ENCODE measurements at places on chromosomes 12 and 14. TPM values are rescaled to one million over a fixed set of nuclear protein-coding genes. Genes with fewer than 3 reads are reported as not detected.

Gene POTEG
- not detected for polyA plus RNA-seq

Gene GYS2
- polyA plus RNA-seq: 0.17 TPM

Gene EPYC
- polyA plus RNA-seq: not detected

Gene ZNF839
- 21.3 TPM for polyA plus RNA-seq

Gene ETFBKMT
- polyA plus RNA-seq: 5.4 TPM

Gene CTSG
- 0.27 TPM for polyA plus RNA-seq

Gene SCNN1A
- 80.1 TPM for polyA plus RNA-seq

Gene NPFF
- polyA plus RNA-seq: 2.1 TPM

Gene AQP6
- 21.1 TPM for polyA plus RNA-seq

Gene LRP1
- 64.5 TPM for polyA plus RNA-seq

Gene OR10G2
- polyA plus RNA-seq: not detected

Gene PIP4K2C
- 43.4 TPM for polyA plus RNA-seq

Gene CISTR
- not detected for polyA plus RNA-seq

GRCh38 chr12:120775862-120776552, 50.4 kb downstream of the ACADS start:
- DNase-seq: no peak

- no peak for DNase-seq
These were observed 64.7 kb downstream of the TMCC3 start for GRCh38 chr12:94585626-94586025.

DNA sequence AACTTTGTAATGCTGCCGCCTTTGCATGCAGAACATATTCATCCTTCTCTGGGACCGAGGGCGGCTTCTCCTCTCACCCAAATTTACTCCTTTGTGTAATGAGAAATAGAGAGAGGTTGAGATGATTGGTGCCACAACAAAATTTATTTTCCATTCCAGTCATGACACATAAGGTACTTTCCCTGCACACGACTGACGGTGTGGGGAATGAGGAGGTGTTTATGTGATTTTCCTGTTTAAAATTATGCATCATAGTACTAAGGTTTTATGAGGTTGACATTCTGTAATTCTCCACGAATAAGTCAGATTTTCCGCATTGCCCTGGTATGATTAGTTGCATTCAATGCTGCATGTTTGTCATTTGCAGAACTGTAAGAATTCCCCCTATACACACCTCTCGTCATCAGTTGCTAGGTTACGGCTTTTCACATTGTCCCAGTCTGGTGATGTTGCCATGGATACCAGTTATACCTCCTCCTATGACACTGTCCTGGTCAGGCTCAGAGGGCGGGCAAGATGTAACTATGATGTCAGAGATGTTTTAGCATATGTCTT, 23.1 kb downstream of the BICDL1 start:
- DNase-seq: no peak

DNA sequence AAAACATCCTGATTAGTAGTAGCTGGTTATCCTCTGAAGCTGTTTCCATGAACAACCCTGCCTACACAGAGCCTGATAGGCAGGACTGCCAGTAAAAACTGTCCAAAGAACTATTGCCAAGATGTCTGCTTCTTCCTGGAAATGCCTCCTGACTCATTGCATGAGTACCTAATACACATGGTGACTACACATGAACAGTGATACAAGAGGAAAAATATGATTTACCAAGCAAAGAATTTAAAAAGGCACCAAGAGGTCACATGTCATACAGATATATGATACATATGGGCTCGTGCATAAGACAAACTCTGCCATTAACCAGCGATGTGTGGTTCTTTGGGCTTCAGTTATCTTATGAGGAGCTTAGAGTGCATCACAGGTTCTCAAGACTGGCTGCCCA, 552.3 kb downstream of the SLC16A7 start:
- no peak for DNase-seq

- DNase-seq: no peak
These were observed 7.8 kb downstream of the CKB start for GRCh38 chr14:103514596-103515421.

DNA sequence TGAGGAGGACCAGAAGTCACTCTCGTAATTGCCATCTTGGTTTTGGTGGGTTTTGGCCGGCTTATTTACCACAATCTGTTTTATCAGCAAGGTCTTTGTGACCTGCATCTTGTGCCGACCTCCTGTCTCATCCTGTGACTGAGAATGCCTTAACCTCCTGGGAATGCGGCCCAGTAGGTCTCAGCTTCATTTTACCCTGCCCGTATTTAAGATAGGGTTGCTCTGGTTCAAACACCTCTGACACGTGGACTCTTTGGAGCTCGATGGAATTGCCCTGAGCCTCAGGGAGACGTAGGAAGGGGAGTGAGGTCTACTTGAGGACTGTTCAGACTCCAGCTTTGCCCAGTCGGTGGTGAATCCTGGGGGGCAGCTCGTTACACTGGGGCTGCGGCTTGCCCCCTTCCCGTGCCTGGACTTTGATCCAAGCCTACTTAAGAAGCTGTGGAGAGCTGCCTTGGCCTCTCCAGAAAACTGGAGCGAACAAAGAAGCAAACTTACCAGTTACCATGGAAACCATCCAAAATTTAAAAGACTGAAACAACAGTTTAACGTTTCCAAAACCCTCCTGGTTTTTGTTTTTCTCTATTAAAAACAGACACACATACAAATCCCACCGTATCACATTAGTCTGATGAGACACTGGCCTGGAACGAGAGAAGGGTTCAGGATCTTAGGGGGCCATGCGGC, 28.0 kb downstream of the CALM1 start:
- DNase-seq: no peak

GRCh38 chr14:75773046-75773445, 112.0 kb downstream of the TTLL5 start:
- DNase-seq: no peak

- DNase-seq: no peak
These were observed 154.0 kb downstream of the DAD1 start for GRCh38 chr14:22434901-22435550.

- no peak for DNase-seq
These were observed 983 bp upstream of the COPS7A start for GRCh38 chr12:6722863-6723262.

DNA sequence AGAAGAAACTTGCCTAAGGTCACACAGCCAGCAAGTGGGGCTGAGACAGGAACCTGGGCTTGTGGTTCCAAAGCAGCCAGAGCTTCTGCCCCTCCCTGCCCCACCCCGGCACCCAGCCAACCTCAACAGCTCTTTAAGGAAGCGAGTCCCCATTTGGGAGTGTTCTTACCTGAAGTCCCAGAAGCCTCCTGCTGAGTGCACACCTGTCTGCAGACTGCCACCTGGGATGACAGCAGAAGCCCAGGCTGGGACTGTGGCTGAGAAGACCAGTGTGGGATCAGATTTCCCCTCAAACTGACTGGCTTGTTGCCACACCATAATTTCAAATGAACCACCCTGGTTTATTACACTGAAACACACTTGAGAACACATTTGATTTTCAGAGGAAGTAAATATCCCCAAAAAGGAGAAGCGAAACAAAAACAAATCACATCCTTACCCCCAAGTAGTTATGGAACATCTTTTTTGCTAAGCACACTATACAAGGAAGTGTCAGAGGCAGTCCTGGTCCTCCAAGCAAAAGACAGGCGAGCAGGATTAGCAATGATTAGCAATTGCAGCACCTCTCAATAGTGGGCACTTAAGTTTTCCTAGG, 6.3 kb upstream of the RIN3 start:
- DNase-seq: no peak

DNA sequence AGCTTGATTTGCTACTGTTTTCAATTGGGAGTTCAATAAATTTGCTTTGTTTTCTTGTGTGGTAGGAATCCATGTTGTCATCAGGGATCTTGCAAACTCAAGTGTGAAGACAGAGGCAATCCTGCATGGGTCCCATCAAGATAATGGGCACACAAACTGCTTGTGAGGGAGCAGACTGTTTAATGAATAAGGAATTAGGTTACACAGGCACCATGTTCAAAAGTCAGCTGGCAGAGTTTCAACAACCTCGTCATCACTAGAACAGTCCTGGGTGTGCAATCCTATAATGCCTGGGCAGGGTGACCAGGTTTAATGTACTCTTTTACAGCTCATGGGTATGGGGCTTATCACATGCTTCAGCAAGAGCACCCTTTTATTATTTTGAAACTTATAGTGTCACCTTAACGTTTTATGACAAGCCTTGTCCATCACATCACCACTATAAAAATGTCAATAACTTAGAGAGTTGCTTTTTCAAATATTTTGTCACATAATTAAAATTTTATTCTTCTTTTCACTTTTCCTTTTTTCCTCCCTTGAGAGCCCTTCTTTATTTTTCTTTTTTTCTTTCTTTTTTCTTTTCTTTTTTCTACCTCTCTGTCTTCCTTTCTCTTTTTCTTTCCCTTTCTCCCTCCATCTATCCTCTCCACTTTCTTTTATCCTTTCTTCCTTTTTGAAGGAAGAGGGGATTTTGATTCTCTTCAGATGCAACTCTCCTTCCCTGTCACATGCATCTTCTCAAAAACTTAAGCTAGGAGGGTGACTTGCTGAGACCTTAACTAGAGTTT, 252.2 kb upstream of the ATP2B1 start:
- DNase-seq: no peak

GRCh38 chr12:40204337-40204736, 20.5 kb upstream of the LRRK2 start:
- no peak for DNase-seq

GRCh38 chr12:83971781-83972180, 940.8 kb downstream of the SLC6A15 start:
- DNase-seq: no peak

- no peak for DNase-seq
These were observed 185.0 kb downstream of the PLCZ1 start for GRCh38 chr12:18552829-18553228.

GRCh38 chr12:109446869-109447268, 30.2 kb downstream of the KCTD10 start:
- DNase-seq: no peak

GRCh38 chr12:64864319-64864718, 39.9 kb downstream of the TBC1D30 start:
- no peak for DNase-seq

DNA sequence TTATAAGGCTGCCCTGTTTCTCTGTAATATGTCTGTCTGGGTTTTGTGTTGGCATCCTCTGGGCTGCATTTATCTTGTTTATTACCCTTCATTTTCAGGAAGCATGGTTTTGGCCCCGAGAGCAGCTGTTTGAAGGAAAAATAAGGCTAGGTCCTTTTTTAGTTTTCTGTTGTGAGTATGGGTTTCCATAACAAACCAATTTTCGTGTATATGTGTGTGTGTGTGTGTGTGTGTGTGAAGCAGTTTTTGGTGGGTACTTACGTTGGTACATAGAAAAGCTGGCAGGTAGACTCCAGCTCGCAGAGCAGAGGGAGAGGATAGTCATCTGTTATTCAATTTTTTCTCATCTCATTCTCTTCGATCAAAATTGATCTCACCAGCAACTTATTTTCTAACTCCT, 52.5 kb downstream of the MAPKAPK5 start:
- DNase-seq: no peak

GRCh38 chr12:91991399-91992187, 154.1 kb downstream of the BTG1 start:
- DNase-seq: no peak

DNA sequence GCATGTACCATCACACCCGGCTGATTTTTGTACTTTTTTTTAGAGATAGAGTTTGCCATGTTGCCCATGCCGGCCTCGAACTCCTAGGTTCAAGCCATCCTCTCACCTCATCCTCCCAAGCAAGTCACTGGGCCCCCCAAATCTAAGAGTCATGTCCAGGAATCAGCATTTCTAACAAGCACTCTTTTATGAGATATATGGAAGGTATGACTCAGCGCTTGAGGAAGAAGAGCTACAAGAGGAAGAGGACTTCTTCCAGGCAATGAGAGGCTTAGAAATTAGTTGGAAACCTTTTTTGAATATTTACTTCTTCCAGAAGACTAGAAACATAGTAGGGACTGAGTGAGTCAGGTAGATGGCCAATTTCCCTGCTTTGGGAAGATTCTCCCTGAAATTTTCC, 114.5 kb downstream of the HMGA2 start:
- DNase-seq: no peak

- DNase-seq: no peak
These were observed 58.2 kb upstream of the FLRT2 start for GRCh38 chr14:85471744-85472143.

DNA sequence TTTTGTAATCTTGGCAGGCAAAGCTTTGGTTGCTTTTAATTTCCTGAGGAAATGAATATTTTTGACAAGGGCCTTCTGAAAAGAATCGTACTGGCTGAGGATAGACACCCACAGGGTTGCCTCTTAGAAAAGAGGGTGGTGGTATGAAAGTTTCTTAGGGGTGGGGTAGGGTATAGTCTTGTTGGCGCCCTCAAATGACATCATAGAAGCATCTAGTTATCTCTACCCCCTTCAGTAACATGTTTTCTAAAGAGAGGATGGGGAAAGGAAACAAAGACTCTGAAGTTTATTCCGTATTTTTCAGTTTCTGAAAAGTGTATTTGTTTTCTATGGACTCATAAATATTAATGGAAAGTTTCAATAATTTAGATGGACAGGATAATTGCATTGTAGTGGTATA, 13.7 kb downstream of the PRKCH start:
- DNase-seq: no peak

DNA sequence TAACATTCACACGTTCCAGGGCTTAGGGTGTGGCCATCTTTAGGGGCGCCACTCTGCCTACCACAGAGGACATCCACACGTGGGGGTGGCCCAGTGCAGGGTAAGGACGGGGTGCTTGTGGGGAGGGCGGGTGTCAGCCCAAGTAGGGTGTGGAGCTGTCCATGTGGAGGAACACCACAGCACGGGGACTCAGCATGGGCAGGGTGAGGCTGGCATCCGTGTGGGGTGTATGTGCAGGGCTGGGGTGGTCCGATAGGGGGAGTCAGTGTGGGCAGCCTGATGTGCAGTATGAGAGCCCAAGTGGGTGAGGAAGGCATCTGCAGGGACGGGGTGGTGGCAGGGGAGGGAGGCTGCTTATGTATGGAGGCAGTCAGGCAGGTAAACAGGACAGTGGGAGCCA, 17.7 kb downstream of the PSMC1 start:
- DNase-seq: no peak

- DNase-seq: peak; percentile 58
These were observed 17.4 kb upstream of the B4GALNT3 start for GRCh38 chr12:442235-442884.

- no peak for DNase-seq
These were observed 4.6 kb downstream of the ZNF384 start for GRCh38 chr12:6684609-6685008.

GRCh38 chr14:36750244-36750643, 88.6 kb downstream of the PAX9 start:
- no peak for DNase-seq
